AG09309 (cell line): ENCODE measurements at places on chromosomes 2 and 18.

- DNase-seq = no peak
These were observed 2.8 kb downstream of the MSH2 start for GRCh38 chr2:47405757-47406156.

DNA sequence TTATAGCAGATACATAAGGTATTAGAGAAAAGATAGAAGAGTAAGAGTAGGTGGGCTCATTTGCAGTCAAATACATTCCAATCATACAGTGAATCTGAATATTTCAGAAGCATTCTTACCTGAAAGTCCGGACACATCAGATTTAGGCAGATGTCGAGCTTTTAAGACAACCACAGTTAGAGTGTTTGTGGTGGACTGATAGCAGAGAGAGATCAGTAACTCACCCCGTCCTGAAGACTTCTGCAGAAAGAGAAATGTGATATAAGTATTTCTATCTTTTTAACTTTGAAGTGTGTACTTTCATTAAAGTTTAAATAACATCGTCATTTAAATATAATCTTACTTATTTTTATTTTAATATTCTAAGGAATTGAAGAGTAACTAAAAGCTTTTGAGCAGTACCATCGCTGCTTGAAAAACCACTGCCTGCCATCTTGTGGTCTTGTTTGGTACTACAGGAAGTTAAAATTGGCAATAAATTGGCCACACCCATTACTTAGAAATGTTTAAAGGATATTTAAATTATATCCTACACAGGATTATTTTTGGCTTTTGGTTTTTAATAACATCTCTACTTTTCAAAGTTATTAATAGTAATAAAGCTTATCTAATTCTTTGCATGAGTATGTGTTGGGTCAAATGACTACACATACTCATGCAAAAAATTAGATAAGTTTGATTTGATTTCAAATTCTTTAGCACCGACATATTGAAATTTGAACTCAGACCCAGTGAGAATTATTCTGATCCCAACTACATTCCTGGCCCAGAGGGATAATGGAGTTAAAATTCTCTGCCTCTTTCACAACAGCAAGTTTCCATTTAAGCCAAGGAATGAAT lies 5.5 kb downstream of the SYT4 start:
- peak; percentile 24 for DNase-seq

DNA sequence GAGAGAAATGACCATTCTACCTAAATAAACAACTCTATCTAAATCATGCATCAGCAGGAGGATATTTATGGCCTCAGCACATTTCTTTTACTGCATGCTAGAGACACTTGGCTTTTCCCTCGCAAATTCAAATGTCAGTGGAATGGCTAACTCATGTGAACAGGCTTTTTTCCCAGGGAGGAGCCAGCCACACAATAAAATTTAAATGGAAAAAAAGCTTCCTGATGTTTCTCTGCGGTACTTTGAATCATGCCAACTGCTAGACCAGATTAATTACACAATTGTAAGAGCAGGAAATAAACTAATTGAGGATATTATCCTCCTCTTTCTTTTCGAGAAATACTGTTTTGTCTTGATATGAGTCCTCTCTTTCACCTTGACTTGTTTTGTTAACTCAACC lies 676.3 kb downstream of the IRS1 start:
- DNase-seq = peak; percentile 64

DNA sequence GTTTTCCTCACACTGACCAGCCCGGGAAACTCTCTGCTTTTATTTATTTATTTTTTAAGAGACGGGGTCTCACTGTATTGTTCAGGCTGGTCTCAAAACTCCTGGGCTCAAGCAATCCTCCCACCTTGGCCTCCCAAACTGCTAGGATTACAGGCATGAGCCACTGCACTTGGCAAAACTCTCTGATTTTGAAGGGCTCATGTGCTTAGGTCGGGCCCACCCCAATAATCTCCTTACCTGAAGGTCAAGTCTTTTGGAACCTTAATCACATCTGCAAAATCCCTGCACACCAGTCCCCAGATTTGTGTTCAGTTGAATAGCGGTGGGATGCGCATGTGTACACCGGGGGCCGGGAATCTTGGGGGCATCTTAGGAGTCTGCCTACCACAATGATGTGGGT lies 7.7 kb upstream of the ECEL1 start:
- no peak for DNase-seq

- DNase-seq = no peak
These were observed 48.7 kb downstream of the LYPD1 start for GRCh38 chr2:132621131-132621875.

- no peak for DNase-seq
These were observed 84.8 kb upstream of the GATA6 start for GRCh38 chr18:22084547-22084946.

DNA sequence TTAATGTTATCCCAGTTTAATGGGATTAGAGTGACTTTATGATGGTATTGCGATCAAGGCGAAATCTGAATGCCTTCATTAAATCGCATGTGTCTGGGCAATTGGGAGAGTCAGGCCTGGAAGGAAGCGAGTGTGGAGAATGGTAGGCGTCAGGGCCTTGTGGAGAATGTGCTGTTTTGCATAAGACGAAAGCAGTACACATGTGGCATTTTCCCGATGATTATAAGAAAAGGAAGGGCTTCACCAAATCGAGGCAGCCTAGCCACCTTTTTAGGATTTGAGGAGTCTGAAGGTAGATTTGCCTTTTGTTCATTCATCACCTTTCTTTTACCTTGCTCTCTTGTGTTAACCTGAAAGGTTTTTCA lies 1.0 kb downstream of the ZNF532 start:
- DNase-seq = no peak

GRCh38 chr18:7480879-7481278 lies 86.2 kb upstream of the PTPRM start:
- DNase-seq = no peak

DNA sequence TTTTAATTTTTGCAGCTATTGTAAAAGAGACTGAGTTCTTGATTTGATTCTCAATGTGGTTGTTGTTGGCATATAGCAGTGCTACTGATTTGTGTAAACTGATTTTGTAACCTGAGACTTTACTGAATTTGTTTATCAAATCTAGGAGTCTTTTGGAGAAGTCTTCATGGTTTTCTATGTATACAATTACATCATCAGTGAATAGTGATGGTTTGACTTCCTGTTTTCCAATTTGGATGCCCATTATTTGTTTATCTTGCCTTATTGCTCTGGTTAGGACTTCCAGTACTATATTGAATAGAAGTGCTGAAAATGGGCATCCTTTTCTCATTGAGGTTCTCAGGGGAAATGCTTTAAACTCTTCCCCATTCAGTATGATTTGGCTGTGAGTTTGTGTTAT lies 99.7 kb downstream of the GULP1 start:
- DNase-seq = no peak

DNA sequence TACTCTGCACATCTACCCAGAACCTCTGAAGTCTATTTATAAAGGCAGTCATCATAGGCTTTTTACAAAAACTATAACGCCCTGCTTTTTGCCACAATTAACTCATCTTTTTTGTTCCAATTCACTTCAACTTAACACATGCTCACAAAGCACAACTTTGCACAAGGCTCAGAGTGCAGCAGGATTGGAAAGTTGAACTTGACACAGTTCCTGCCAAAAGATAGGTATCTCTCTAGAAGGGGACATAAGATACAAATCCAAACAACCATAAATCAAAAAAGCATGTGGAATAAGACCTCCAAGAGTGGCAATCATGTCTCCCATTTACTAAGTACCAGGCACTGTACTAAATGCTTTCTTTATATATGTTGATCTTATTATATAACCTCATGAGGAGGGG lies 36.2 kb downstream of the RPL37A start:
- no peak for DNase-seq

DNA sequence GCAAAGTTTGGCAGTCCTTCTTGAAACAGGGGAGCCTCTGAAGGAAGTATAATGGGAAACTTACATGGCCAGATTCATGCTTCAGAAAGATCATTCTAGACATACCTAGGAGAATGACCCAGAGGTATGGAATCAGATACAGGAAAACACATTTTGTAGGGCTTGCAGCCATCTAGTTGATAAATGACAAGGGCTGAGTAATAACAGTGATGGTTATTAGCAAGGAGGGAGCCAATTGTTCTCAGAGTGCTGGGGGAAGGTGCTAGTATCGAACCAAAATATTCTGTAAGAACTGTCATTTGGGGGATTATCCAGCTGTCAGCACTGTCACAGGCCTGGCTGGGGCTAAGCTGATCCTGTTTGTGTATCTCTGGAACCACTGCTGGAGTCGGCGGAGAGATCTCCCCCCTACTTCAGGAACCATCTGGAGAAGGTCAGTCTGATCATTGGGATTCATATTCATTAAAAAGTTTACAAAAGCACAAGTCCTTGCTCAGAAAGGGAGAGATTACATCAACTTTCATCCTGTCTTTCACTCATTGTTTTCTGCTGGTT lies 113.8 kb upstream of the THSD7B start:
- DNase-seq = no peak

- no peak for DNase-seq
These were observed 476.5 kb upstream of the ACVR2A start for GRCh38 chr2:147368306-147368705.

DNA sequence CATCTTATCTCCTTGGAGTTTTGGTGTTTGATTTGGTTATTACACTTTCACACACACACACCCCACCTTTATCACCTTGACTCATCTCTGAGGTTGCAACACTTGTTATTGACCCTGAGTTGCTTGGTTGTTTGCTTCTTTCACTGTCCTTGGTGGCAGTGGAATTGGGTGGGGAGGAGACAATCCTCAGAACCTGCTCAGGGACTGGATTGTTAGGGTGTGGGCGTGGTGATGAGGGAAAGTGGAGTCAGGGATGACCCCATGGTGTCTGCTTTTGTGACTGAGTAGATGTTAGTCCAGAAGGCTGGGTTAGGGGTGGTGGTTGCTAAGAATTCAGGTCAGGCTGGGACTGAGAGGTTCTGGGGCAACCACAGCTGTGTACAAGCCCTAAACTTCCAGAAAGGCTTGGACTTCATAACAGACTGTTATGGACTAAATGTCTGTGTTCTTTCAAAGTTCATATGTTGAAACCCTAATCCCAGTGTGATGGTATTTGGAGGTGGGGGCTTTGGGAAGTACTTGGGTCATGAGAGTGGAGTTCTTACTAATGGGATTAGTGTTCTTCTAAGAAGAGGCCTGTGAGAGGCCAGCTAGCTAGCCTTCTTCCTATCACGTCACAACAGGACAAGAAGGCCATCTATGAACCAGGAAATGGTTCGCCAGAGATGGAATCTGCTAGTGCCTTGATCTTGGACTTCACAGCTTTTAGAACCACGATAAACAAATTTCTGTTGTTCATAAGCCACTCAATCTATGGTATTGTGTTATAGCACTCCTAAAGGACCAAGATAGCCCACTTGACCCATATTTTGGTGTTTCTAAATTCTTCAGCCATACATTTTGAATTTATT lies 3.4 kb upstream of the DIS3L2 start:
- no peak for DNase-seq

DNA sequence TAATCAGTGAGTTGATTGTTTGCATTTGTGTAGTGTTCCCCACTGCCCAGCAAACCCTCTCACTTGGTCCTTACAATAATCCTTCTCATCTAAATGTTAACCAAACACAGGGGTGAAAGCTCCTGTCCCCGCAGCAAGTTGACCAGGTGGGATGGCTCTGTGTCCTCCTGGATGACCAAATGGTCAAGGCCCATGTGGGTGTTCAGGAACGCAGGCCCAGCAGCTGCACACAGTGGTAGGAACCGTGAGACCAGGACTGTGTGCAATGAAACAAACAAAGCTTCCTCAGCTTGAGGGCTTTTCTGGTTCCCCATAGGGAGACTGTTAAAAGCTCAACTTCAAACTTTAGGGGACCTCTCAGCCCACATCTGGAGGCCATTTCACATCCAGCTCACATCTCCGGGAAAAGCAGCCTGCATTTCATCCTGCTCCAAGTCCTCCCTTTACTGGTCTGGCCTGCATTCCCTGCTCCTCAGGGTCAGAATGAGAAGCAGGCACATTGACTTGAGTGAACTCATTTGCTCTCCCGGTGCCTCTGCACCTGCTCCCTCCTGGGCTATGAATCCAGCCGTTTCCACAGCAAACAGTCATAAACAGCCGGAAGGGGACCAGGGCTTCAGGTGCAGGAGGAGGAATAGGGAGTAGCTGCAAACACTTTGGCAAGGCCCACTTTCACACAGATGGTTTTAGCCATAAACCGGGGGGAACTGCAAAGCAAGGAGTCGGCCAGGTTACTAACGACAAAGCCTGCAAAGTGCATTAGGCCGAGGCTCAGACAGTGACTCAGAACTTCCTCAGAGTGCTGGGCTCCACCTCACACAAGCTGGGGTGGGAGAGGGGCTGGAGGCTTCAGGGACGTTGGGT lies 144.7 kb downstream of the CAPN13 start:
- no peak for DNase-seq

DNA sequence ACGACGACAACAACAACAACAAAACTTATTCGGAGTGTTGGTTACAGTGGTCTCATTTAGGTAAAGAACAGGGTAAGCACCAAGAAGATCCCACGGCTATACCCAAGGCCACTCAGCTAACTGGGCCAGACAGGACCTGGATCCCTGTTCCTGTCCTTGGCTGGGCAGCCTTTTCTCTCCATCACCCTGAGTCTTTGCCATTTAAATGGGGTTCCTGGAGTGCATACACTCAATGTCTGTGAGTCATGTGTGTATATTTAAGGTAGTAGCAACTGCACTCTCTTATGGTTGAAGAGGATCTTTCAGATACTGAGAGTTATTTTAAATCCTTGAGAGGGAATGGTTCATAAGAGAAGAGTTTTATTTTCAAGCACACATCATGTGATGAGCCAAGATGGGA lies 35.3 kb downstream of the ADCYAP1 start:
- no peak for DNase-seq

- no peak for DNase-seq
These were observed 1.4 kb upstream of the CASP8 start for GRCh38 chr2:201258666-201259615.

DNA sequence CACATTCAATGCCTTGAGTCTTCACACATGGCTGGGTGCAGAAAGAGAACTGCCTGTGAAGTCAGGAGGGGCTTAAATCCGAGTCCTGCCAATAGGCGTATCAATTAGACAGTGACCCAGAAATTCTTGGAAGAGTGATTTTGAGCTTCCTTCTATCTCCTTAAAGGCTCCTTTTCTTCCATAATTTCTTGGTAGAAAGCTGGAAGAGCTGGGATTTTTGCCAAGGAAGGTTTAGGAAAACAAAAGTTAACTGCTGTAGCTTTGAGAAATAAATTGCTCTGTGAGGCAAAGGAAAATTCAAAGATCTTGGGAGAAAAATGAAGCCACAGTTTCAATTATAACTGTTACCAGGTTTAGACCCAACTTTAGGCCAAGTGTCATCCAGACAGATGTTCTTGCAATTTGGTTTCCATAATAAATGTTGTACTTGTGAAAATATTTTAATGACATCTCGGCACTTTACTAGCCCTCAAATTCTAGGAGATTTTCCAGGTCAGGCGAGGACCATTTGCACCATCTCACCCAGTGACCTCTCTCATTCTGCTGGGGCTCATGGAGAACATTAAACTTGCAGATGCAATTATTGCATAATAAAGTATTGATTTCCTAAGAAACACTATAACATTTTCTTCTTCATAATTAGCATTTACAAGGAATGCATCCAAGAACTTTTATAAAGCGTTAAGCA lies 329.7 kb upstream of the MEIS1 start:
- no peak for DNase-seq
